ENCODE measurements at places on chromosomes 5 and 9.

GRCh38 chr5:107805824-107806223 is 135.1 kb upstream of the EFNA5 start:
- no peak for DNase-seq

- no peak for DNase-seq
Measured at GRCh38 chr9:36392489-36392888, 7.6 kb downstream of the RNF38 start.

- DNase-seq, result no peak
Measured at GRCh38 chr5:141703133-141703561, 21.1 kb upstream of the ARAP3 start.

DNA sequence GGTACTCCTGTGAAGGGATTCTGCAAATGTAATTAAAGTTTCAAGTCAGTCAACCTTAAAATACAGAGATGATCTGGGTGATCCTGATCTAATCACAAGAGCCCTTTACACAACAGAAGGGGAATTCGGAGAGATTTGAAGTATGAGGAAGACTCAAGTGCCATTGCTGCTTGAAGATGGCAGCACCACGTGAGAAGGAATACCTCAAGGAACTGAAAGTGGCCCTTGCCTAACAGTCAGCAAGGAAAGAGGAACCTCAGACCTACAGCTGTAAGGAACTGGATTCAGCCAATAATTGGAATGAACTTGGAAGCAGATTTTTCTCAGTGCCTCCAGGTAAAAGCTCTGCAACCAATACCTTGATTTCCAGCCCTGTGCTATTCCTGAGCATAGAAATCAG is 87.4 kb downstream of the THBS4 start:
- no peak for DNase-seq

GRCh38 chr9:79912318-79913070 is 340.7 kb downstream of the TLE4 start:
- no peak for DNase-seq

DNA sequence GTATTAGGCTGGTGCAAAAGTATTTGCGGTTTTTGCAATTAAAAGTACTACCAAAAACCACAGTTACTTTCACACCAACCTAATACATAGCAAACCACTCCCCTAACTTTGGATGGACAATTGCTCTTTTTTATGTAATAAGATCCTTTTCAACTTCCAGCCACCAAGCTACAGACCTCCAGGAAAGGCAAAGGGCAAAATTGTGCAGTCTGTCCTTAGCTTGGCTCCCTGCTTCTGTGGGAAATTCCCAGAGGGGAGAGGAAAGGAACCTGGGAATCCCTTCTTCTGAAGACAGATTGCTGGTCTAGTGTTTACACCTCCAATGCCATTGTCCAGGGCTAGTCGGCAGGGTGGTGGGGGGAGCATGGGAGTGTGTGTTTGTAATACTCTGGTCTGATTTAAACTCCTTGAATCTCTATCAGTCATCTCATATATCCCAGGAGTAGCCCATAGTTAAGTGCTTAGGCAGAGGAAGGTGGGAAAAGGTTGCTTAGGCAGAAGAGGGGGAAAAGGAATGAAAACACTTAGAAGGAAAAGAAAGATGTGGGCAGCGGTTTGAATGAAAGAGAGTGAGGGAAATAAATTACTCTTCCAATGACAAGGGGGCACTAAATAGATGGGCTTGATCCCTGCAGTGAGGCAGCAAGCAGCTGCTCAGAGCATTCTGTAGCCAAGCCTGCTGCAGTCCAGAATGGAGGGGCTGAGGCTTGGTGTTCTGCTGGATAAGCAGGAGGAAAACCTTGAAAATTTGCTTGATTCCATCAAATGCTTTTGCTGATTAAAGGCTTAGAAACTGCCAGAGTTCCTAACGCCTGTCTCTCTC is 86.9 kb upstream of the MAP1B start:
- no peak for DNase-seq
